ENCODE measurements at places on chromosomes 6 and 20. TPM values are rescaled to one million over a fixed set of nuclear protein-coding genes. Genes with fewer than 3 reads are reported as not detected.

Gene TNFAIP3
- total RNA-seq: 31.6 TPM

Gene LY86
- total RNA-seq: not detected

Gene PLAGL2
- 3.5 TPM for total RNA-seq

Gene SYNDIG1
- 1.4 TPM for total RNA-seq

Gene MYLK4
- 0.43 TPM for total RNA-seq

Gene MACROD2
- 0.85 TPM for total RNA-seq

Gene LY6G6C
- not detected for total RNA-seq

Gene DEFB115
- total RNA-seq: not detected

Gene RGS17
- total RNA-seq: 13.9 TPM

Gene DEFB110
- not detected for total RNA-seq

Gene PSORS1C2
- total RNA-seq: not detected

Gene LAMA2
- total RNA-seq: 85.8 TPM

Gene ADGRF5
- total RNA-seq: 39.0 TPM

Gene BHLHE23
- not detected for total RNA-seq

Gene SH3BGRL2
- total RNA-seq: 2.2 TPM

Gene FAM83C
- total RNA-seq: not detected

Gene EYA2
- 0.03 TPM for total RNA-seq

Gene DDX39B
- total RNA-seq: 221 TPM

Gene DYNLRB1
- total RNA-seq: 79.5 TPM

Gene TRDN
- 0.10 TPM for total RNA-seq

Gene ZBTB12
- 7.6 TPM for total RNA-seq

All from smooth muscle cell of the pulmonary artery (primary cell).